ENCODE measurements at places on chromosomes 5 and 9.

DNA sequence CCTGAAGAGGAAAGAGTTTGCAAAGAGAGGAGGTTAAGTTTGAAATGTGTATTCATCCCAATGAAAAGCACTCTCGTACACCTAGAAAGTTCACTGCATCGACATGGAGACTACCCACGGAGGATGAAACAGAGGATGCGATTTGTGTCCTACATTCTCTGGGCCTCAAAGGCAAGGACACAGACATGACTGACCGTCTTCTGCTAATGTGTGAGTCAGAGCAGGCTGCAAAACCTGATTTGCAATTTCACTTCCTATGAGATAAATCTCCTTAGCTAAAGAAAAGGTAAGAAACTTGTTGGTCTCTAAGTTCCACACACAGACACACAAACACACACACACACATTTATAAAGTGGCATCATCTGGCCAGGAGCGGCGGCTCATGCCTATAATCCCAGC is 98.6 kb downstream of the GNAQ start:
- DNase-seq, result no peak
- no peak overlapping the region for H3K27ac ChIP-seq
- peaks cover 11% of the 10 kb centered on the region for H3K36me3 ChIP-seq
- H3K4me3 ChIP-seq, result no peak overlapping the region
- no peaks in the 10 kb centered on the region for H3K27me3 ChIP-seq

- H3K4me1 ChIP-seq, result no peaks in the 10 kb centered on the region
- peak; percentile 54 for DNase-seq
- H3K4me3 ChIP-seq, result no peak overlapping the region
- H3K27me3 ChIP-seq, result peaks cover 22% of the 10 kb centered on the region
- no peak overlapping the region for H3K27ac ChIP-seq
- no peaks in the 10 kb centered on the region for H3K36me3 ChIP-seq
Observed at GRCh38 chr5:38420691-38421390, 135.6 kb downstream of the LIFR start.

DNA sequence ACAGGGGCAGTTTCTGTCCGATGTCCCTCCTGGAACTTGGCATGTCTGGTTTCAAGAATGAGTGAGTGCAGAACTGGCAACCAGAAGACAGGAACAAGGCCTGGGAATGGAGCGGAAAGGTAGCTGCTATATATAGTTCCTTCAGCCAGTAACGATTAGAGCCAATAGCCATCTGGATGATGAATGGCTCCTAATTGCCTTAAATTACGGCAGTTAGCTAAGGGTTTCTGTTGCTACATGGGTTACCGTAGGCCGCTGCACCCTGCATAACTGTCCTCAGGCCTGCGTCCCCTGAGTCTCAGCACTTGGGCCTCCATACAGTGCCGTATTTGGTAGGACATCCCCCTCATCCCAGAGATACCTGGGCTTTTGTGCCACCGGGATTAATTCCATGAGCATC is 29.4 kb downstream of the WWC1 start:
- H3K36me3 ChIP-seq, result no peaks in the 10 kb centered on the region
- no peak for DNase-seq
- H3K4me1 ChIP-seq, result no peaks in the 10 kb centered on the region
- H3K4me3 ChIP-seq, result no peak overlapping the region

DNA sequence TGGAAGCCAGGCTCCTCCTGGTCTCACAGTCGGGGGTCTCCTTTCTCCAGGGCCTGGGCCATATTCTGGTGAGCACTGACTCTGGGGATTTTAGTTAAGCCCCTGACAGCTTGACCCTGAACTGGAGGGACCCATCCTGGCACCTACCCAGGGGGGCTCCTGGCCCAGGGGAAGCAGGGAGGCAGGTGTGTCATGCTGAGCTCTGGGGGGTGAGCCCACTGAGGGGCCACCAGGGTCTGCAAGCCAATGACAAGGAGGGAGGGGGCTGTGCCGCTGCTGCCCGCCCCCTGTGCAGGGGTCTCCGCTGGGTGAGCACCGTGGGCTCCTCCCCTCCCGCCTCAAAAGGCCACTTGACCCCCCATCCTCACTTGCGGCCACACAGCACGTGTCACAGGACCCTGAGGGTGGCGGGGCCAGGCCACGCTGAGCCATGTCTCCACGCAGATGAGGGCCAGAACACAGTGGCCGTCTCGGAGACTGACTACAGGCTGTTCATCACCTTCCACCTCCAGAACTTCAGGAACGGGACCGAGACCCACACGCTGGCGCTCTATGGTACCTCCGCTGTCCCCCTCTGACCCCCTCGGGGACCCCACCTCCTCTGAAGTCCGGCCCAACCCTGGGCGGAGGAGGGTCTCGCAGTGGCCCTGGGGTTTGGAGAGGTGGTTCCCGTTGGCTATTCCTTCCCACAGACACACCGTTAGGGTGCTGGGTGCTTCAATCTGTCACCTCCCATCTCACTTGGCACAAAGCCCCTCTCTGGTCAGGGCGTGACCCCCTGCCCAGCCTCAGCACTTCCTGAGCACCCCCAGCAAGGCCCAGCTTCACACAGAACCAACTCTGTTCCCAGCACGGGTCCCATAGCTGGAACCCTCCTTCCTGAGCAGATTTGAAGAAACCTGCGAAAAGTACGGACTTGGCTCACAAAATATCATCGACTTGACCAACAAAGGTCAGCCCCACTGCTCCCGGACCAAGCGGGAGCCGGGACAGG is 2.0 kb downstream of the LCN9 start:
- H3K27me3 ChIP-seq, result peaks cover 2% of the 10 kb centered on the region
- H3K27ac ChIP-seq, result no peak overlapping the region
- no peaks in the 10 kb centered on the region for H3K36me3 ChIP-seq
- H3K4me3 ChIP-seq, result no peak overlapping the region
- DNase-seq, result no peak

DNA sequence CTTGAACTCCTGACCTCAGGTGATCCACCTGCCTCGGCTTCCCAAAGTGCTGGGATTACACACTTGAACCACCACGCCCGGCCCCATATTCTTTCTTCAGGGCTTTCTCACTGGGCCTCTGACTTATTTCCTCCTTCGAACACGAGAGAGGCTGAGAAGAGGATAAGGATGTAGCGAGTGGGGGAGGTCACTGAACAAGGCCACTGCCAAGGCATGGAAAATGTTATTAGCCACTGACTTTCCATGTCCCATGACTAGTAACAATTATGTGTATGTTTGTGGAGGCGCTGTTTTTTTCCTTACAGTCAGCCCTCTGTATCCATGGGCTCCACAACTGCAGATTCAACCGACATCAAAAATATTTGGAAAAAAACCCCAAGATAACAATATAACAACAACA is 12.3 kb upstream of the FCHSD1 start:
- DNase-seq, result no peak
- peaks cover 4% of the 10 kb centered on the region for H3K4me1 ChIP-seq
- H3K36me3 ChIP-seq, result no peaks in the 10 kb centered on the region
- no peak overlapping the region for H3K27ac ChIP-seq
- H3K4me3 ChIP-seq, result no peak overlapping the region
- H3K27me3 ChIP-seq, result no peaks in the 10 kb centered on the region

DNA sequence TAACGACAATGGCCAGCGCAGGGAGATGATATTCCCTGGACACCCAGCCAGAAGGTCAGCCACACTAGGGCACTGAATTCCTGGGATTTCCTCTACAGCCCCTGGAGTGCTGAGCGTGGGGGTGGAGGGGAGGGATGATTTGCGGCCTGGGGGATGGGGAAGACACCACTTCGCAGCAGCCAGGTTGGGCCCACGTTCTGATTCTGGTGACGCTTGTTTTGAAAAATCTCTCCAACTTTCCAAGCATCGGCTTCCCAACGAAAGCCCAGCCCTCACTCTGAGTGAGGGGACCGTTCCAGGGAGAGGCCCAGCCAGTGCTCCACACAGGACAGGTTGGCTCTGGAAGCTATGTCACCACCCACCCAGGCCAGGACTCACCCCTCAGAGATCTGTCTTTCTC is 5.4 kb downstream of the GFPT2 start:
- H3K27ac ChIP-seq, result no peak overlapping the region
- H3K36me3 ChIP-seq, result no peaks in the 10 kb centered on the region
- H3K4me1 ChIP-seq, result no peaks in the 10 kb centered on the region

DNA sequence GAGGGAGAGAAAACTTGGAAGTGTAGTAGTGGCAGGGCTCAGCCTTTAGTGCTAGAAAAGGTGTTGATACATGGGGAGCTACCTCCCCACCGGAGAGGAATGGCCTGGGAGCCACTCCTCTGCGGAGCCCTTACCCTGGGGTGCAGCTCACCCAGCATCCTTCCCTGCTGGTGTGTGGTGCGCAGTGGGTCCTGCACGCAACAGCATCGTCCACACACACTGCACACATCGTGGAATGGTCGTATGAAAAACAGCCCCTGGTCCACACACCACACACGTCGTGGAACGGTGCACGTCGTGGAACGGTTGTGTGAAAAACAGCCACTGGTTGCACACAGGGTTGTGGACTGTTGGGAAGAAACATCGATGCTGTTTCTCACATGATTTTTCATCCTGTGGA is 16.1 kb upstream of the AHRR start:
- H3K27me3 ChIP-seq, result no peaks in the 10 kb centered on the region
- H3K27ac ChIP-seq, result no peak overlapping the region
- H3K4me3 ChIP-seq, result no peak overlapping the region

DNA sequence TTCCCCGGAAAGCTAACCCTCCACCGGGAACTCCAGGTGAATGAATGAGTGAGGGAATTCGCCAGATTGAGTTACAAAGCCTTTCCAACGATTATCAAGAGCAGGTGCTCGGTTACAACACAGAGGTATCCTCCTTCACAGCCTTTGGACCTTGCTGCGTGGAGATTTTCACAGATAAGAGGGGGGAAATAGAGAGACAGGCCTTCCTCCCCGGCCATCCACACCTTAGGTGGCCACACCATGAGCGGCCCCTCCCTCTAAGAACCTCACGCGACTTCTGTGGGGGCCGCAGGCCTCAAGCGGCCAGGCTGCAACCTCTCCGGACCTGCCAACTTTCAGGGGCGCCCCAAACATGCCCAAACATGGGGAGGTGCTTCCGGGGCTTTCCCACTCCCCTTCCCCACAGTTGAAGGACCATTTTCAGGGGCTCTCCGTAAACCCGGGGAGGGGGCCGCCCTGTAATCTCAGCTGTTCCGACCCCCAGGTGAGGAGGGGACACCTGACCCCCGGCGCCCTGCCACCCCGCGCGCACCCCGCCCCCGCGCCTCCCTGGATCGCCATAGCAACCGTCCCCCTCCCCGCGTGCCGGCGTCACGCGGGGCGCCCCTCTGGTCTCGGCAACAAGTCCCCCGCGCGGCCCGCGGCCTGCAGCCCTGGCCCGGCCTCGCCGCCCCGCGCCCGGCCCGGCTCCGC is 603 bp downstream of the DENND1A start:
- H3K27me3 ChIP-seq, result peaks cover 2% of the 10 kb centered on the region
- peak overlapping the region; percentile 80 for H3K4me3 ChIP-seq
- peaks cover 6% of the 10 kb centered on the region for H3K36me3 ChIP-seq
- peak; percentile 54 for DNase-seq

- H3K4me3 ChIP-seq, result no peak overlapping the region
- no peaks in the 10 kb centered on the region for H3K27me3 ChIP-seq
- no peaks in the 10 kb centered on the region for H3K4me1 ChIP-seq
- H3K36me3 ChIP-seq, result no peaks in the 10 kb centered on the region
Observed at GRCh38 chr5:164518067-164518740, 1012.8 kb downstream of the MAT2B start.

DNA sequence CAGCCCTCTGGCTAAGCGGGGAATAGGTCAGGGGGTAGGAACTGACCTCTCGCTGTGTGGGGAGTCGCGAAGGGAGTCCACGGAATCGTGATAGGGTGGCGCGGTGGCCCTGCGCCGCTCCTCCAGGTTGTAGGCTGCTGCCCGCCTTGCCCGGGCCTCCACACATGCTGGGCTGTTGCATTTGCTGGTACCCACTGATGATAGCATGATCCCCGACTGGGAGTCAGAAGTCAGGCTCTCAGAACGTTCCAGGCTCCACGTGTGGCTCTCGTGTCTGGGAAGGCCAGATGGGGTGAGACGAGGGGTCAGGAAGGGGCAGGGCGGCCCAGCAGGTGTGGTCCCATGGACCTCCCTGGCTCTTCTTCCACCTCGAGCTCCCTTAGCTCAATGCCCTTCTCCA is 56.0 kb downstream of the PSD2 start:
- H3K27me3 ChIP-seq, result peaks cover 3% of the 10 kb centered on the region
- no peaks in the 10 kb centered on the region for H3K36me3 ChIP-seq
- peaks cover 4% of the 10 kb centered on the region for H3K4me1 ChIP-seq
- H3K27ac ChIP-seq, result no peak overlapping the region

DNA sequence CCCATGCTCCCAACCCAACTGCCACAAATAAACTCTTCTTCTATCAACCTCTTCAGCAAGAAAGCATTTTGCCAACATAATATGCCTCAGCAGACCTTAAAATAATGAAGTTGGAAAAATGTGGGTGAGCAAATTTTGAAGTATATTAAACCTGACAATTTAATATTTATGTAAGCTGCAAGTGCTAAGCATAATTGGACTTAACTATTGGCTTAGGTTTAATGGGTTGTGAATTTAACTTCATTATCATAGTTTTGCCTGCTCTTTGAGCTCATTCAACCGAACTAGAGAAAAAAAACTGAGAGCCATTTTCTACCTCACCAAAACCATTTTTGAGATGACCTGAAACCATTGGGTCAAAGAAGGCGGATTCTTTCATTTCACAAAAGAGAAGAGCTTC is 805.5 kb upstream of the DMAC1 start:
- DNase-seq, result no peak
- no peaks in the 10 kb centered on the region for H3K4me1 ChIP-seq
- H3K27me3 ChIP-seq, result peaks cover 2% of the 10 kb centered on the region
- no peak overlapping the region for H3K4me3 ChIP-seq

- no peaks in the 10 kb centered on the region for H3K27me3 ChIP-seq
- no peak for DNase-seq
- no peaks in the 10 kb centered on the region for H3K36me3 ChIP-seq
Observed at GRCh38 chr9:30935730-30936129, 1448.7 kb upstream of the ACO1 start.

- no peaks in the 10 kb centered on the region for H3K27me3 ChIP-seq
- DNase-seq, result no peak
- peaks cover 72% of the 10 kb centered on the region for H3K4me1 ChIP-seq
- H3K4me3 ChIP-seq, result no peak overlapping the region
- peaks cover 38% of the 10 kb centered on the region for H3K36me3 ChIP-seq
- H3K27ac ChIP-seq, result peak overlapping the region; percentile 64
Observed at GRCh38 chr5:134547579-134547978, 22.1 kb downstream of the JADE2 start.

DNA sequence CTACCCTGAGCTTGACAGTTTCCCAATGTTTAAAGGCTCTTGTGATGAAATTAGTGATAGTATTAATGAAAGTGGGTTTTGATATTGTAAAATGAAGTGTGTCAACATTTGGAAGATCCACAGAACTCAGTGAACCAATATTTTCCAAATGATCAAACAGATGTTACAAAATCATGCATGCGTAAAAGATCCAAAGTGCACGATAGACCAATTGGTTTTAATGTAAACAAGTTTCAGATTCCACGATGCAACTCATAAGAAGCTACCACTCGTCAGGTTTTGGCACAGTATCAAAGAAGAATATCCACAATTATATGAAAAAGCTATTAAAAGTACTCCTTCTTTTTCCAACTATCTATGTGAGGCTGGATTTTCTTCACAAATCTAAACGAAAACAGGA is 82.3 kb downstream of the SLC38A9 start:
- H3K36me3 ChIP-seq, result peaks cover 6% of the 10 kb centered on the region
- no peaks in the 10 kb centered on the region for H3K27me3 ChIP-seq
- DNase-seq, result no peak
- H3K4me1 ChIP-seq, result peaks cover 11% of the 10 kb centered on the region
- H3K27ac ChIP-seq, result no peak overlapping the region

GRCh38 chr5:146653560-146653959 is 137.6 kb upstream of the GPR151 start:
- no peaks in the 10 kb centered on the region for H3K36me3 ChIP-seq
- DNase-seq, result no peak
- no peaks in the 10 kb centered on the region for H3K27me3 ChIP-seq
- H3K4me3 ChIP-seq, result no peak overlapping the region

GRCh38 chr5:118405650-118406061 is 582.7 kb downstream of the DTWD2 start:
- no peaks in the 10 kb centered on the region for H3K4me1 ChIP-seq
- no peaks in the 10 kb centered on the region for H3K36me3 ChIP-seq
- H3K4me3 ChIP-seq, result no peak overlapping the region
- H3K27me3 ChIP-seq, result no peaks in the 10 kb centered on the region
